ENCODE measurements at places on chromosomes 4 and X.
A peak's percentile ranks its signal among the peaks of the same experiment; 100 is the strongest.

GRCh38 chr4:1294891-1295290 is 5.2 kb downstream of the MAEA start:
- peak; percentile 53 for DNase-seq

- DNase-seq, result no peak
These were observed 102.0 kb upstream of the SH3RF1 start for GRCh38 chr4:169372791-169373190.

- DNase-seq, result no peak
These were observed 136.7 kb downstream of the SMIM20 start for GRCh38 chr4:26050671-26051070.

- DNase-seq, result no peak
These were observed at the start of gene PABPC4L for GRCh38 chr4:134201216-134202161. Gene PABPC4L (minus strand): TSS chr4:134201789. CDS start chr4:134201019, 770 bp downstream.
